Germinal center (tissue), 1 donor: ENCODE measurements at places on chromosomes 12 and 14.

- DNase-seq = peak; percentile 91
These were observed 16.4 kb upstream of the ESPL1 start for GRCh38 chr12:53251477-53252348.

- no peak for DNase-seq
These were observed 545 bp upstream of the GALNT9 start for GRCh38 chr12:132329720-132330548.

DNA sequence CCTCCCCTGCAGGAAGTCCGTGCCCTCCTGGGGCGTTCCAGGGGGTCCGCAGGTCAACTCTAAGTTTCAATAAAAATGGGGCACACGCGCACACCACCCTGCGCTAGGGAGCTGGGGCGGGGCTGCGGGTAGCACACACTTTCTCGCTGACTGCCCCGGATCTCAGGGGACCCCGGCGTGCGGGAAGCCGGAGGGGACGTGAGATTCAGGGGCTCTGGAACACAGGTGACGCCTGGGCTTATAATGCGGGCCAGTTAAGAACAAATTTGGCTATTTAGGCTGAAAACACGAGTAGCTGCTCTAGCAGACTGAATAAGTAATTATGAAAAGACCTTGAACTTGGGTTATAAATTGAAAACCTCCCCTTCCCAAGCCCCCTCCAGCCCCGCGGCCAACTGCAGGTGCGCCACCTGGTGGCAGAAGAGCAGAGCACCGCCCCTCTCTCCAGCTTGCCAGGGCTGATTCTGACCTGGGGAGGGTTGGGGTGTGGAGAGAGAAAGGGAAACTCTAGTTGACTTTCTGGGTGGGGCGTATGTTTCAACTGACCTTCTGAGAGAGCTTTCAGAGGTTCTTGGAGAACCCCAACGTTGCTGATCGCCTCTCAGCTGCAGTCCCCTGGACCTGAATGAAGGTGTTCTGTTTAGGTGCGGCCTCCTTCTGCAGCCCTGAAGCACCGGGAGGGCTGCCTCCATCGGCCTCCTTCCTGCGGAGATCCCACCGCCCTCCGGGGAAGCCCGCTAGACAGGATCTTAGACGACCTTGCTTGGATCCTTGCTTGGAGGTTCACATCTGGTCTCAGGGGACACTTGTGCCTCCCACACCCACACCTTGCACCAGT lies 118.4 kb upstream of the EVL start:
- DNase-seq = peak; percentile 71

DNA sequence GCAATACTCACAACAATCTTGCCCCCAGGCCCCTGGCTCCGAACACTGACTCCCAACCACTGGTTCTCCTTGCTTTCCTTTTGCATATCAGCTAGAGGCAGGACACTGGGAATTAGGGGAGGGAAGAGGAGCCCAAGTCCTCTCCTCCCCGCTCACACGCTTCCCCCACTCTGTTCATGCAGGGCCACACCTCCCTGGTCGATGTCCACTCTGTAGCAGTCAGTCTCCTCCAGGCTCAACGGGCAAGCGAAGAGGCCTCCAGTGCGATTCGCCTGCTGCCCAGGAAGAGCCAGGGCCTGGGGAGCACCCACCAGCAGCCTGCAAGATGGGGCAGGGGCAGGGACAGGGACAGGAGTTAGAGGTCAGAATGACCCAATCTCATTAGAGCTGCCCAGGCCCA lies 4.8 kb downstream of the ITGA7 start:
- no peak for DNase-seq

DNA sequence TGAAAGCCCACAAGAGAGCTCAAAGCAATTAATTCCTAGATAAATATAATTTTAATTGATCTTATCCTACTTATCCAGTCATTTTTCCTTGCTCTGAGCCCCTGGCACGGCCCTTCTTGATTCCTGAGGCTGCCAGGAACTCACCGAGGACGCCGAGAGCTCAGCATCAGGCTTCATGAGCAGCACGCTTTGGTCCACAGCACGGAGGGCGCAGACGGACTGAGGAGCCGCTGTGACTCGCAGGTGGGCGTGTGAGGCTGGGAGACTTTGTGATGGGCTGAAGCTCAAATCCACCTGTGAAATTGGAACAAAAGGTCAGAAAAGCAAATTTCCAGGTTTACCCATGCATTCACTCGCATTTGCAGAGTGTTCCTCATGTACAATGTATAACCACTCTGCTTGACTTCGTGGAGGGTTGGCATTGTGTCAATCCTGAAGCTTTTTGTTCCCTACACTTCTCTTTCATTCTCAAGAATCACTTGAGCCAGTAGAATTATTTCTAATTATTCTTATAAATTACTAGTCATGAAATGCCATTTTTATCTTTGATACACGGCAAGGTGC lies 17.2 kb downstream of the A2M start:
- DNase-seq = no peak

DNA sequence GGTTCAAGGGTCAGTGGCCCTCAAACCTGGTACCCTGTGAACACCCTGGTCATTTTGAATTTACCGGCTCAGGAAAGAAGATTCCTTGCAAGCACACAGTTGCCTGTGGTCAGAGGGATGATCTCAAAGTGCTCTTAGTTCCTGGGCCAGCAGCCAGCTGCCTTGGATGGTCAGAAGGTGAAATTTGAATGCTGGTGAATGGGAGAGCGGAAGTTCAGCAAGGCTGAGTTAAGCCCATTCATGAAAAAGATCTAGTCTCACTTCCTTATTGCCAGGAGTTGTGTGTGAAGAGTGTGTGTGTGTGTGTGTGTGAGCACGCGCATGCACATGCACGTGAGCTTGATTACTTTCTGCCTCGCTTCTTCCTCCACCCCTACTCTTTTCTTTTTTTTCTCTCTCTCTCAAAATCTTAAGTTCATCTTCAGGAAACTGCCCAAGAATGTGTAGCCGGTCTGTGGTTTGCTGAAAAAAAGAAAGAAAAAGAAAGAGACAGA lies 155.5 kb upstream of the CCND2 start:
- DNase-seq = peak; percentile 52

DNA sequence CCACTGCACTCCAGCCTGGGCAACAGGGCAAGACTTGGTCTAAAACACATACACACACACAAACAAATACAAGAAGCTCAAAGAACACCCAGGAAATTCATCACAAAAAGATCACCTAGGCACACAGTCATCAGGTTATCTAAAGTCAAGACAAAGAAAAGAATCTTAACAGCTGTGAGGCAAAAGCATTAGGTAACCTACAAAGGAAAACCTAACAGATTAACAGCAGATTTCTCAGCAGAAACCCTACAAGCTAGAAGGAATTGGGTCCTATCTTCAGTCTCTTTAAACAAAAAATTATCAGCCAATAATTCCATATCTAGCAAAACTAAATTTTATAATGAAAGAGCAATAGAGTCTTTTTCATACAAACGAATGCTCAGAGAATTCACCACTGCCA lies 22.4 kb downstream of the CEP83 start:
- no peak for DNase-seq

- DNase-seq = no peak
These were observed 53.4 kb downstream of the PPP2R5C start for GRCh38 chr14:101814934-101815333.

DNA sequence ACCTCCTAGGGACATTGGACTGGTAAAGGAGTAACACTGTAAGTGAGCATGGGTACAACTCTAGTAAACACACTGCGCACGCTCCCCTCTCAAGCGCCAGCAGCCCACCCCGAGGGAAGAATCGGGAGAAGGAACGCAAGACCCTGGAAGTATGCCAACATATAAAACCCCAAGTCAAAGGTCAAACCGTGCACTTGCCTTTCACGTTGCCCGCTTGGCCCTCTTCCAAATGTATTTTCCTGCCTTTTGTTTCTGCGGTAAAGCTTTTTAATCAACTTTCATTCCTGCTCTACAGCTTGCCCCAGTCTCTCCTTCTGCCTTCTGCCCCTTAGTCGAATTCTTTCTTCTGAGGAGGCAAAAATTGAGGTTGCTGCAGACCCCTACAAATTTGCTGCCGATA lies 17.6 kb upstream of the CHST11 start:
- DNase-seq = no peak
